HT-29 (cell line): ENCODE measurements at places on chromosomes 3 and 15.
A peak's percentile ranks its signal among the peaks of the same experiment; 100 is the strongest.

- DNase-seq = no peak
Observed at GRCh38 chr3:178895178-178895789, 176.3 kb downstream of the ZMAT3 start.

DNA sequence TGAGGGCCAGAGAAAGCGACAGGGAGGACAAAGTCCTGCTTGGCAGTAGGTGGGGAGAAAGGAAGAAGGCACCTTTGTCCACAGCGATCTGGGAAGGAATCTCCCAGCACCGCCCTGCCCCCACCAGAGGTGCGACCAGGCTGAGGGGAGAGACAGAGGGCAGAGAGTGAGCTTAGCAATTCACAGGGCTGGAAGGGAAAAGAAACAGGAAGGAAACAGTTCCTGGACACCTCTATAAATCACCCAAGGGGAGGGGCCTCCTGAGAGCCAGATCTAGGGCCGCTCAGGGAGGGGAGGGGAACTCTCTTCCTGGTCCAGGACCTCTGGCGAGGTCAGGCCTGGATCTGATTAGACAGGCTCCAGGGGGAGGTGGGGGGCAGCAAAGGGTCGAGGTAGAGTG lies 35.4 kb downstream of the RNU5B-1 start:
- peak; percentile 47 for DNase-seq

DNA sequence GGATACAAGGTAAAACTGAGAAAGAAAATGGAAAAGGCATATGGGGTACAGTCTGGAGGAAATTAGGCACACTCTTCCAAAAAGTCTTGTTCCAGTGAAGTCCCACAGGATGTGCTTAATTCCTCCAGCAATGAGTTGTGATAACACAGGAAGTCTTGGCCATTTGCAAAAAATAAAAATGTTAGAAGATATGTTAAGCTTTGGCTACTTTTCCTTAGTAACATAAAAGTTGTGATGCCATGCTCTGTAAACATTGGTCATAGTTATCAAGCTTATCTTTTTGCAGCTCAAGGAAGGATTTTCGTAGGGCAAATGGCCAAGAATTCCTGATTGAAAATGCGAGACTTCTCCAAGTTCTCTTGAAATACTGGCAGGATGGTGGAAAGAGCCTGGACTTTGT lies 26.4 kb downstream of the LNP1 start:
- no peak for DNase-seq

DNA sequence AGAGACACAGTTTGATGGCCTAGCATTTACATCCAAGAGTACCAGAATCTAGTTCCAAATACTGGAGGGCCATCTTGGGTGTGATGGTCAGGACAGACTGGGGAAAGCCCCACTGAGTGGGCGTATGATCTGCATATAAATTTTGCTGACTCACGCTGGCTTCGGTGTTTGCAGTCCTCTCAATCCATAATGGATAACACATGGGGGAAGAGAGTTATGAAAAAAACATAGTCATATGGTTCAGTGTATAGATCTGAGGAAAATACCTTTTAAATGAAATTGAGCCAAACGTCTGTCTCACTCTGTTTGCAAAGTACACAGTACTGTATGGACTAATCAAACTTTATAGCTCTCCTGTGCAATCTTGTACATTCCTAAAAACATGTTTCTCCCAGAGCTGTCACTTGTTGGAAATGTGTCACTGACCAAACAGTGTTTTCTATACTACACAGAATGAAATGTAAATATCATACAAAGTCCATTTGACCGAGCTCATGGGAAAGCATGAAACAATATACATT lies 125.3 kb upstream of the THBS1 start:
- peak; percentile 35 for DNase-seq

GRCh38 chr3:46113608-46114007 lies 86.3 kb upstream of the XCR1 start:
- DNase-seq = no peak

DNA sequence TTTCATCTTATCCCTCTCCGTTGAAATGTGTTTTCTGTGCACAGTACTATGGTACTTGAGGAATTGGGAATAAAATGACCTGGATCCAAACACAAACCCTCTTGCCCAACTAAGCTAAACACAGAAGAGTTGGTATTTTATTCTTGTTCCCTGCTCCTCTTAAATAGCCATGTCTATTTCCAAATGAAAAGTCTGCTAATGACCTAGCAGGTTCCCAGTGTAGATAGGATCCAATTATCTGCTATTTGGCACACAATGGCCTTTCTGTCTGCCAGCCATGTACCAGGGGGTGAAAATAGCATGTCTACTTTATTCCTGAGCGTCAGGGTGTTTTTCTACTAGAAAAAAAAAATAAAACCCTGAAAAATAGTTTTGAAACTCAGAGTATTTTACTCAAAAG lies 657.0 kb upstream of the NAALADL2 start:
- no peak for DNase-seq

- DNase-seq = no peak
Observed at GRCh38 chr15:45094358-45094730, 19.6 kb downstream of the DUOX2 start.

GRCh38 chr3:11415099-11415498 lies 142.9 kb downstream of the ATG7 start:
- DNase-seq = no peak

- DNase-seq = no peak
Observed at GRCh38 chr3:156859578-156859977, 33.4 kb downstream of the LEKR1 start.

GRCh38 chr15:61227269-61227949 lies 1.7 kb downstream of the RORA start:
- DNase-seq = no peak

GRCh38 chr3:115651087-115651486 lies 27.8 kb downstream of the GAP43 start:
- DNase-seq = no peak

- DNase-seq = no peak
Observed at GRCh38 chr3:147377412-147378367, 28.7 kb downstream of the ZIC4 start.

DNA sequence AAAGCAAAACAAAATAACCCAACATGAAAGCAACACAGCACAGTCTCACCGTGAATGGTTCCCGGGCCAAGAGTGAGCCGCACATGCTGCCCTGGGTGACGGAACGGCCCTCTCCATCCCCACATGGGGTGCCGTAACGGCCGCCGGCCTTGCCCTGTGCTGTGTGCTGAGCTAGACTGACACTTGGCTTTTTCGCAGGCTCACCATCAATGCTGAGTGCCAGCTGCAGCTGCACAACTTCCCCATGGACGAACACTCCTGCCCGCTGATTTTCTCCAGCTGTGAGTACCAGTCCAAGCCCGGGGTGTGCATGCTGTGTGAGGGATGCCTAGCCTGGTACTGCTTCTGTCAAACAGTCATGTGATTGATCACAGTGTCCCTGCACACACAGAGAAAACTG lies 357.6 kb downstream of the GABRG3 start:
- DNase-seq = no peak

GRCh38 chr3:72257203-72257602 lies 472.3 kb upstream of the PROK2 start:
- no peak for DNase-seq

GRCh38 chr3:13138833-13139145 lies 65.6 kb upstream of the IQSEC1 start:
- DNase-seq = no peak

GRCh38 chr3:194573680-194574437 lies 59.4 kb downstream of the TMEM44 start:
- DNase-seq = peak; percentile 54

- DNase-seq = peak; percentile 77
Observed at GRCh38 chr15:82093774-82094211, 48.0 kb upstream of the MEX3B start.

DNA sequence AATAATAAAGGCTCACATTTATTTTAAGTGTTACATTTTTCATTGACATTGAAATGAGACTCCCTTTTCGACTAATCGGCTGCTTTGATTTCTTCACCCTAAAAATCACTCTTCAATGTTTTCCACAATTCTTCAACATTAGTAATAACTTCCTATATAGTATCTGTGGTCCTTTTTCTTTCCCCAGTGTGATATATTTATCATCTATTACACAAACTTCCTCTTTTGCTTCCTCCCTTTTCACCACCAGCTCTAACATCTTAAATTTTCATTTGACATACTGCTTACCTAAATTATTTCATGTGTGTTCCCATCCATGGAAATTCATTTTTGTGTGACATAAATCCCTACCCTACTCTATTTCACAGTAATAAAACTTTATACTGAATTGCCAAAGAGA lies 244.4 kb downstream of the TIGIT start:
- DNase-seq = no peak

DNA sequence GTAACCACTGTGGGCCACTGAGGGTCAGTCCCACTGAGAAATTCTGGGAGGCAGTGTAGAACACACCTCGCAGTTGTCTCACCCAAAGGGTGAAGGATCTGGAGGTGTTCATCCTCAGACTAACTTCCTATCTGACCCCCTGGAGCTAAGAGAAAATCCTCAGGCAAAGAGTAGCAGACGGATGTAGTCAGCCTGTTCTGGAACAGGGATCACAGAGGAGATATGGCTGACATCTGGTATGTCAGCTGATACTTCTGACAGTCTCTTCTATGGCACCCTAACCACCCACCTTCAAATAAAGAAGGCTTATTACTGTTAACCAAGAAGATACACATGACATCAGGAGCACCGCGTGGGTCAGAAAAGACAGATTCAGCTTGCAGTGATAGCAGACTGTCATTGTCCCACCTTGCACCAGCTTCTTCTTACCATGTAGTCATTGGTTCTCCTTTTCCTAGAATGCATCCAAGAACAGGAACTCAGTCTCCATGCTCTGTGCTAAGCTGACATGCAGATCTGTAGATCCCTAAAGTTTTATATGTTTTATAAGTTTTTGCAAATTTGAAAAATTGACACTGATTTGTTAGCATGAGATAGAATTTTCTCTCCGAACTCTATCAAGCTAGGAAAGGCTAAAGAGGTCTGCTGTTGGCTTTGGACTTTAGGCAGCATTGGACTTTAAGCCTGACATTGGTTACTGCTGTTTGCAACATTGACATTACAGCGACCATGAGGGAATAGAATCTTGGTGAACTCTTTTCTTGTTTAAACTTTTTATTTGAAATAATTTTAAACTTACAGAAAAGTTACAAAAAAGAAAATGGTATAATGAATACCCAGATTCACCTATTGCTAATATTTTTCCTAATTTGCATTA lies 60.4 kb downstream of the KBTBD12 start:
- no peak for DNase-seq

GRCh38 chr3:167892205-167892604 lies 156.7 kb downstream of the SERPINI1 start:
- no peak for DNase-seq

DNA sequence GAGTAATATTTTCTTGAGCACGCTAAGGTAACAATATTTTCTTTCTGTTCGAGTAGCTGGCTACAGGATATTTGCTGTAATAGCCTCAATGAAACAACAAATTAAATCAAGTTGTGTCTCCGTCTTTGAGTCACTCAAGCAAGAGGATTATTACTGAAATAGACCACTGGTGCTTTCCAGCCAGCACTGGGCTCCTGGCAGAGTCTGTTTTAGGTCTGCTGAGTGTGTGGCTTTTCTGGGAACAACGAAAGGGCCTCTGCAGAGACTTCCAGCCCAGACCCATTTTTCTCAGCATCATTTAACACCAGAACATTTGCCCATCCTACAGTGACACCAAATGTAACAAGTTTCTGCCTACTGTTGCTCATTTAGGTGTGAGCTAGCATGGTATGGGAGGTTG lies 652.9 kb downstream of the MAGI1 start:
- DNase-seq = no peak

DNA sequence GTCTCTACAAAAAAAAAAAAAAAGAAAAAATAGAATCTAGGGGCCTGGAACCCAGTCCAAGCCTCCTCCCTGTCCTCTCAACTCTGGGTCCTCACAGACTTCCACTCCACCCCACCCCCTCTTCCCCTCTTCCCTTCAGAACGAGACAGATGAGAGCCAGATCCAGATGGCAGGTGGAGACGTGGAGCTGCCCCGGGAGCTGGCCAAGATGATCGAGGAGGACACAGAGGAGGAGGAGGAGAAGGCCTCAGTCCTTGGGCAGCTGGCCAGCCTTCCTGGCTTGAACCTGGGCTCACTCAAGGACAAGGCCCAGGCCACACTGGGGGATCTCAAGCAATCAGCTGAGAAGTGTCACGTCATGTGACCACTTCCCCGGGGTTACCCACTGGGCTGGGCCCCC lies 3.6 kb downstream of the CPLX3 start:
- no peak for DNase-seq

GRCh38 chr15:52677593-52678467 lies 1.4 kb downstream of the ATOSA start:
- peak; percentile 45 for DNase-seq

GRCh38 chr15:88661761-88662556 lies 23.1 kb downstream of the ISG20 start:
- DNase-seq = no peak

DNA sequence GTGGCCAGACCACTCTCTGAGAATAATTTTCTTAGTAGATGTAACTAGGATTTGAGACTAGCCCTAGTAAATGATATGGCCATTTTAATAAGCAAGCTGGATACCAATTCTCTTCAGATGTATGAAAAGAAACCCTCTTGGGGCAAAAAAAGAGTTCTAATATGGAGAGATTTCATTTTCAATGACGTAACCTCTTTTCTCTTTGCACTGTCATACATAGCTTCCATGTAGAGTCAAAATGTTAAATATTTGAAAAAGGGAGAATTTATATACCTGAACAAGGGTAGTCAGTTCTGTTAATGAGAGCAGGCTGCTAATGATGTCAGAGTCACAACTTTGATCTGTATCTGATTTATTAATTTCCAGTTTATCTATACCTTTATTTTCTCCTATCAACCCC lies 120.0 kb downstream of the KBTBD8 start:
- no peak for DNase-seq

DNA sequence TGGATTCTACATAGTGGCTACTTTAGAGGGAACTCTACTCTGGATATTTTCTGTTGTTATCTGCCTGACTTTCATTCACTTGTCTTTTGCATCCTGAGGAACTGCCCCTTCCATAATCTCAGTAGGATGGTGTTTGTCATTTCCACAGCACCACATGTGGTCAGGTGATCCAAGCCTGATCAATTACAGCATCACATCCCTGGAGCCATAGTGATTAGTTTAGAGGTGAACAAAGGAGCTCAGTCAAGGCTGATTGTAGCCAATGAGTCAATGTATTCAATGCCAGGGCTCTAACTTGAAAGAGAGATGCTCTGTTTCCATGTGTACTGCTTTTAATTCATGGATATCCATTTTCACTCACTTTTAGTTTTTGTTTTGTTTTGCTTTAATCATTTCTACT lies 478.7 kb upstream of the ADAMTS9 start:
- no peak for DNase-seq

DNA sequence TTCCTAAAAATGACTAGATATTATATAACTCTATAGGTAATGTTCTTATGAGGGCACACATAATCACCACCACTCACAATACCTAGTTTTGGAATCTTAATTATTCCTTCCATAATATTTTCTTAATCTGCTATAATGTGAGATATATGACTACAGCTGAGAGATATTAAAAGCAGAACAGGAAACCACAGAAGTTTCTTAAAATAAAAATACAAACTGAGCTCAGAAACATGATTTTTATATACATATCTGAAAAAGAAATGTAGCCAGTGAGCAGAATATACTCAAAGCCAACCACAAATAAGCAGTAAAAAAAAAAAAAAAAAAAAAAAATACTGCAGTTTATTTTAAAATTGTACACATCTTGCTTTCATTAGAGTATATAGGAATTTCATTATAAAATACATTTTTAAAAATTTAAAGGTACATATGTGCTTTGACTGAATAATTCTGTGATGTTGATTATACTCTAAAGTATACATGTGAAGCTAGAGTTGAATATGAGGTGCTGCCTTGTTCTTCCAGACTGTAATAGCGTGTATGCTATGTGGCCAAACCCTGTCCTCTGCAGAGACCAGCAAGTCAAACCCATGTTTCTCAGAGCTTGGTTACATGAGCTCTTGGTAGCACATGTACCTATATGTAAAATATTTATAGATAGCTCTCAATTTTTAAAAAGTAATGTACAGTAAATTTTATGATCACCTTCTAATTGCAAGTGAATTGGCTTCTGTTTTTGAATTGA lies 175.0 kb downstream of the UBE2E2 start:
- DNase-seq = no peak
